Stimulated activated naive CD4-positive, alpha-beta T cell (primary cell): ENCODE measurements at places on chromosomes 2 and 18.

DNA sequence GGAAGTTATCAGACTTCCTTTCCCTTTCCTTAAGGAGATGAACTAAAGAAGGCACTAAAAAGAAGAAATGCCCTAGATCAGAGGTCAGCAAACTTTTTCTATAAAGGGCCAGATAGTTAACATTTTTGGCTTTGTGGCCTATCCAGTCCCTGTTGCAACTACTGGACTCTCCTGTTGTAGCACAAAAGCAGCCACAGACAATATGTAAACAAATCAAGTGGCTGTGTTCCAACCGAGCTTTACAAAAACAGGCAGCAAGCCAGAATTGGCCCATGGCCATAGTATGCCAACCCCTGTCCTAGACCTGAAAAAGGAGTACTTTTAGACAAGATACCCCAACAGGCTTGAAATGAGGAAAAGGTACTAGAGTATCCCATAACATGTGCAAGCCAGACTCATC is 10.9 kb downstream of the NHEJ1 start:
- no peak for DNase-seq

DNA sequence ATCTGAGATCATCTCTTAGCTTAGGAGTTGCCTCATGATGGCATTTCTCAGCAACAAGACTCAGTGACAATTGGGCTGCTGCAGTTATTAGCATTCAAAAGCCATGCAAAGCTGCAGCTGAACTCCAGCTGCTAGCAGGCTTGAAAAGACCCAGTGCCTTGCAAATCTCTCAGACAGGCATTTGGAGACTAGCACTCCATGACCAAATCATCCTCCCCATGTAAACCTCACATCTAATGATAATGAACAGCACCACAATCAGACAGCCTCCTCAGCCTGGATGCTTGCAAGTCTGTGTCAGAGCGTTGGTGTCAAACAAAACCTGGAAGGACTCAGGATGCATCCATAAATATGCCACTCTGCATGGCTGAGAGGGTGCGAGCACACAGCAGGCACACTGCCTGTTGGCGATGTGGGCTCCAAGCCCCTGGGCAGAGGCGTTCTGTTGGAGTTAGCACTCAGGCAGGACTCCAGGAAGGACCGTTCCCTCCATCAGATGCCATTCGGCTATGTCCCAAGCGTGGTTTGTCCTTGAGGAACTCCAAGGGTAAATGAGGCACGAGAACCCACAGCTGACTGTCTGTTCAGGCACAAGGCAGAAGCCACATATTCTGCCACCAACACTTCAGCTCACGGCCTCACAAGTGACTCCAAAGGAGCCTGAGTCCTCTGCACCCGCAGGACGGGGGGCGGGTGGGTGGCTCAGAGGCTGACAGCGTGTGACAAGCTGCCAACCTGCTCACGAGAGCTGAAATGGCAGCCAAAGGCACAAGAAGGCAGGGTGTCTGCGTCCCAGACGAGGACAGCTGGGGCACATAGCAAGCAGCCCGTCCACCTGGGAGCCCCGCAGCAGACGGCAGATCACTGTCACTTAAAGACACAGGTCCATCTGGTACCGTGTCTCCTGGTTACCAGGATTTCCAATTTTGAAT is 183.8 kb downstream of the MYT1L start:
- DNase-seq: no peak

DNA sequence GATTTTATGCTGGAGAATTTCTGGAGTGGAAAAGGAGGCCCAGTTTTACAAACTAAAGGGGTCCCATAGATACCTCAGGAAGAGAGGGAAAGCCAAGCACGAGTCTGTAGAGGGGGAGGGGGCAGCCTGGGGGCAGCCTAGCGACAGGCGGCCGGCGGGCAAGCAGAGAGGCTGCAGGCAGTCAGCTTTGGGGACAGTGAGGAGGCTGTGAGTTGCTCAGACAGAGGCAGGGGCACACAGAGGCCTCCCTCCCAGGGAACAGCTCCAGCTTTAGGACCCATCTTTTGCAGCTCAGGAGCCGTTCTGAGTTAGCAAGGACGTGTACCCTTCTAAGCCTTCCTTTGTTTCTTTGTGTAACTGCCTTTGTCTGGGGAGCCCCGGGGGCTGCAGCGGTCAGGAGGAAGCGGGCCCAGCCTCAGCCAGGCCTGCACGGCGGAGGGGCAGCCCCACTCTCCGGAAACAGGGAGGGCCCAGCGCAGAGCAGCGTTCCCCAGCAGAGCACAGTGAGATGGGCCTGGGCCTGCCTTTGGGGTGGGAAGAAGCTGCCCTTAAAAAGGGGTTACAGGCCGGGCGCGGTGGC is 41.1 kb upstream of the RALBP1 start:
- no peak for DNase-seq

GRCh38 chr2:42537493-42537892 is 30.9 kb upstream of the MTA3 start:
- DNase-seq: no peak

- no peak for DNase-seq
Measured at GRCh38 chr2:99397266-99397920, 60.2 kb downstream of the EIF5B start.

DNA sequence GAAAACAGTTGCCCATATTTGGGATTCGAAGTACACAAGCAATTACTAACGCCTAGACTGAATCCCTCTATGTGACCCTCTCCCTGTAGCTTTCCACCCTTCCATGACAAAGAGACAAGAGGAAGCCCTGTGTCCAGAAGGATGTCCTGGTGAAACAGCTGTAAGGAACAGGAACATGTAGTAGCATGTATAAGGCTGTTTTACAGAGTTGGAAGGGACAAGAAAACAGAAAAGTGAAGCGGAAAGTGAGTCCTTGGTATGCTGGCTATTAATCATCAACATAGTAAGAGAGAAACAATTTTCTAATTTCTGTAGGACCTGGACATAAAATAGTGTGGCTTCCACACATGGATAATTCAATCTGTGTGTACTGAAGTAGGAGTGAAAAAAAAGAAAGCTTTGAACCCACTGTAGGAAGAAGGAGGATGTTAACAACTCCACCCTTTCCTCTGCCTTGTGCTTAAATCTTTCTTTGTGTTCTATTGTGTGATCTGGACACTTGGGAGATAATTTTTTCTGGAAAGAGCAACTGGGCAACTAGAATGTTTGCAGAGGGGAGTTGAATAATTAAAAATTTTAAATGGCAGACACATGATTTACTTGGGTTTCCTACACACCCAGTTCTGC is 162.3 kb upstream of the ZSWIM2 start:
- no peak for DNase-seq

DNA sequence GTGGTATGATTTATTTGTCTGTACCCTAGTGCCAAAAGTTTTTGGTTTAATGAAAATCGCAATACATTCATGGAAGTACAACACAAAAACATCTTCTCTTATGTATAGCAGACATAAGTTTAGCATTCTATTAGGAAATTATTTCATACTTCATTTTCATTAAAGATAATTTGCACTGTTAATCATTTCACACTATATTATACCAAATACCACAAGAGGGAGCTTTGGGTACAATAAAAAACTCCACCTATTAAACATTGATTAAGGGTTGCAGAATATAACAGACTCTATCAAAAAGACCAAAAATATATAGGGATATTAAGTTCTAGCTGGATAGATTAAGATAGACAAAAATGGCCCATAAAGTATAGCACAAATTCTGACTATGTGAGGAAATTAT is 79.0 kb downstream of the SLC66A3 start:
- no peak for DNase-seq

- no peak for DNase-seq
Measured at GRCh38 chr18:70116949-70117348, 88.5 kb downstream of the RTTN start.
